Gastroesophageal sphincter (tissue), 4 donors: ENCODE measurements at places on chromosomes 11 and 22.

DNA sequence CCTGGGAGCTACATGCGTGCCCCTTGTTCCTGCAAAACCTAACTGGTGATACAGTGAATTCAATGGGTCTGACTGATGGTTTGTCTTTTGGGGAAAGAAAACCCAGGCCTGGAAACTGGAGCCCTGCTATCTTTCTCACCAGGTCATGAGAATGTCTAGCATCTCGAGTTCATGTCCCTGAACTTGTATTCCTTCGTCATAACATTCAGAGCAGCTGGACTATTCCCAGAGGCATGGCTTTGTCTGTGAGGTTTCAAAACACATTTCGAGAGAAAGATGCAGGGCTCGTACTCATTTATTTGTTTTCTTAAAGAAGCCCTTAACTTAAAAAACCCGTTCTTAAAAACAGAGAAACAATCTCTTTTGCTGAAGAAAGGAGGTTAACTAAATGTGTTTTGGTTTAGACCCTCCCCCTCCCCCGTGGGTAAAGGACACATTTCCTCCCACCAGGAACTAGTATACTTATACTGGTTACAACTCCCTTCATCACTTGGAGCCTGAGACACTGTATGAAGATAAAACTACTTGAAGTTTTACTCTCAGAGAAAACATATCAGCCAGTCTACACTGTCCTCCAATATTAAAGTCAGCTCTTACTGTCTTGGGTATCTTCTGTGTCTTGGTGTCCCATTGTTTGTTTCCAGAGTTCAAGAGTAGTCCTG, 43.2 kb downstream of the ME3 start:
- ATAC-seq, result peak; percentile 29

DNA sequence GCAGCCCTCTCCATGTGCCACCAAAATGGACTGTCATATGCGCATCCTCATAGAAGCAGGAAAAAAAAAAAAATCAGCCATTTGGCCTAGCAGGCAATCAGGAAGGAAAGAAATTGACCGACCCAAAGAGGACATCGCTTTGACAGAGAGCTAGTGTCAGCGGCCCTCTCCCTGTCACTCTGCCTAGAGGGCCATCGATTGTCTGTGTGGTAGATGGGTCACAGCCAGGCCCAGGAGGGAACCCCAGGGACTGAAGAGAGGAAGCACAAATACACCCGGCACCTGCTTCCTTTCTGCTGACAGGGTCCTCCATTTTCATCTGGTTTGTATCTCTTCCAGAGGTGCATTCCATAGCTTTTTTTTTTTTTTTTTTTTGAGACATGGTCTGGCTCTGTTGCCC, 21.8 kb downstream of the VPS37C start:
- no peak for ATAC-seq

DNA sequence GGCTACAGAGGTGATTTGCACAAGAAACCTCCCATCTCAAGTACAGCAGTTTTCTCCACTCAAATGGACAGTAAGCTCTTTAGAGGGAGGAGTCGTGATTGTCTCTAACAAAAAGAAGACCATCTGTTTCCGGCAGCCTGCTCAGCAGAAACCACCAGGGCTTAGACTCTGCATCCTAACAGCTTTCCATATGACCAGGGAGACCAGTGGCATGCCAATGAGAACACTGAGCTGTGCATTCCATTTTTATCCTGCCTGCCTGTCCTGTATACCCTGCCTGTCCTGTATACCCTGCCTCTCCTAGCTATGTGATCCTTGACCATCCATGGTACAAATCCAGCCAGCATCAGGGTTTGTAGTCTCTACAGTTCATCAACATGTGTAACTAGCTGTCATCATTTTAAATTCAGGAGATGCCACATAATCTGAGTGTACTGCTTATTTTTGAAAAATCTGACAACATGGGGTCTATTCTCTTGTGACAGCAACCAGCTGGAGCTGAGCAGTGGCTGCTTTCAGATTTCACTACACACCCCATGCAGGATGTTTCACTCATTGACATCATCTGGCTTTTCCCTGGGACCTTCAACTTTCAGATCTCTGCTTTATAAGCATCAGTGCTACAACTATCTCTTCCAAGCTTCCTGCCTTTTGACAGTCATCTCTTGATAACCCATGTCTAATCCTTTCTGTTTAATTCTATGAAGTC, 50.5 kb upstream of the POU2AF2 start:
- ATAC-seq, result no peak

DNA sequence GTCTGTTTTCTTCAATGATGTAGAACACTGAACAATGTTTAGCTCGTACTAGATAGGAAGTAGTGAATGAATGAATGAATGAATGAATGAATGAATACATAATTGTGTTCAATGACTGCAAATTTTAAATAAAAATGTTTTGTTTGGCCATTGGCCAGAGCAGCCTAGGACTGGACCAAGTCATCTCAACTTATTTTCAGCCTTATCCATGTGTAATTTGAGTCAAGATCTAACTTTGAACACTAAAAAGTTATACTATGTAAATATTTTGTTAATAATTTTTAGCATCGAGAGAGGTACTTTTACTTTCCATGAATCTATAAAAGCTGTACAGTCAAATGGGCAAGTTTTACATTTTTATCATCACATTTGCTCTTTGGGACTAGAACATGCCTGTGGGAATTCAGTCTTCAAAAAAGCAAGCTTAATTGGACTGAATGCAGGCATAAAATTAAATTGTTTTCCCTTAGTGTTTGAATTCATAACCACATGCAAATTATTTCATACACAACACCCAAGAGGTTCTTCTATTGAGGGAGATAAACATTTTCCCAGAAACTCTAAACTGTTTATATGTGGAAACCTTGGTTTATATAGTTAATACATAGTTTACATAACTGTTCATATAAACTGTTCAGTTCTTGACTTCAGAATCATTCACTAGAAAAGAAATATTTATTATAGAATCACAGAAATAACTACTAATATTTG, 222.1 kb upstream of the ANO3 start:
- no peak for ATAC-seq

GRCh38 chr22:46626911-46627805, 7.0 kb downstream of the GRAMD4 start:
- no peak for ATAC-seq

GRCh38 chr11:43943372-43943930, 1.0 kb downstream of the C11orf96 start:
- no peak for ATAC-seq

DNA sequence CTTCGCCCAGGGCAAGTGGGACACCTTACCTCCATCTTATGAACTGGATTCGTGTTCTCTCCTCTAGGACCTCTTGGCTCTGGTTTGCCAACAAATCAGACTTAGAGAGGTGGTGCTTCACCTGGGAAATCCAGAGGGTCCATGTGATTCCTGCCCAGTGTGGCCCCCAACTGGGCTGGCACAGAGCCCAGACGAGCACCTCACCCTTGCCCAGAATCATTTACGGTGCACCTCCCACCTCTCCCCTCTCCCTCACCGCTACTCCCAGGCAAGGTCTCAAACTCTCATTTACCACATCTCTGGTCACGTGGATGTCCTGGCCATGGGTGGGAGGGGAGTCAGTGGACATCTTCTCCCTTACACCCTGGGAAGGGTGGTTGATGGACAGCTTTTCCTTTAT, 1.1 kb downstream of the SPATA19 start:
- no peak for ATAC-seq

GRCh38 chr22:48939441-48940265, 888.0 kb downstream of the BRD1 start:
- ATAC-seq, result no peak

DNA sequence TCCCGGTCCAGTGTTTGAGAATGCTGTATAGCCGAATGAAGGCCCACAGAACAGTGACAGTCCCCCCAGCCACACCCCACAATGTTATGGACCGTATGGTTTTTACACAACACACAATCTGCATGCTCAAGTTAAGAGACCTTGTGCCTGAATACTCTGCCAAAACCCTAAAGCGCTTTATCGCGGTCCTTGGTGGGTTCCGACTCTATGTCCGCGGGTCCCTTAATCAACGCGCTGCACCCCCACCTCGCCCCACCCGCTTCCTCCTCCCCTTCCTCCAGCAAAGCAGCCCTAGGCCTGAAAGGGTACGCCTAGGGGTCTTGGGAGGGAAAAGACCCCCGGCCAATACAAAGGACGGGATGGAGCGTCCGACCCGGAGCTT, 442 bp downstream of the COPB1 start:
- peak; percentile 53 for ATAC-seq

GRCh38 chr11:69642549-69642912, 1.6 kb downstream of the CCND1 start:
- no peak for ATAC-seq

DNA sequence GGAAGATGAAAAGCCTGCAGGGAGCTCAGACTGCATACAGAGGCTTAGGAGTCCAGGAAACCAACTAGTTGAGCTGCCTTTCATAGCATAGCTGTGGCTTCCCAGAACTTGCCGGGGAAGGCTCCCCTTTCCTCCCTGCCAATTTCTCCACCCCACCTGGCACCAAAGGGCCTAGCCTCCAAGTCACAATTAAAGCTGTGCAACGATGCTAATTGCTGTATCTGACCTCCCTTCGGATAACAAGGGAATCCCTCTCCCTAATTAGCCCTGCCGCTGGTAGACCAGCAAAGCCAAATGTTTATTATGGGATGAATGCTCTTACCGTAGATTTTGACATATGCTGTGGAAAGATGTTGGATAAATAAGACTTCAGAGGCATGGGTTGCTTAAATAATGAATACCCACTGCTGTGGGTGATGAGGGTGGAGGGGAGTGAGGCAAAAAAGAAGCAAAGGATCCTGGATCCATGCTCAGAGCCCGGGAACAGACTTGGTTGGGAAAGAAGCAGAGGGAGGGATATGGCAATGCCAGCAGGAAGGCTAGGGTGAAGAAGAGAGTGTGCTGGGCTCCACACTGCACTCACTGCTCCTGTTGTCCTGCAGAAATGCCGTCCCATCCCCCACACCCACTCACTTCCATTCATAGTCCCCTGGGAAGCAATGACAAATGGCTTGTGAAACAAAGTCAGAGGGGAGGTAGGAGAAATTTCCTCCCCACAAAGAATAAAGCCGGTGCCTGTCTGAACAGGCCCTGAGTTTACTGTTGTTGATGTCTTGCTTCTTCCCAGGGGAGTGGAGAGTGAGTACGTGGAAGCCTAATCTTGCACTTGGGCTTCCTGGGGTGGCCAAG, 608.1 kb upstream of the CADM1 start:
- ATAC-seq, result no peak

GRCh38 chr11:128208329-128209137, 378.8 kb downstream of the ETS1 start:
- ATAC-seq, result peak; percentile 63

- ATAC-seq, result peak; percentile 75
Measured at GRCh38 chr22:31230871-31231621, 18.9 kb downstream of the LIMK2 start.

- ATAC-seq, result no peak
Measured at GRCh38 chr11:44789496-44789895, 62.7 kb downstream of the TSPAN18 start.

DNA sequence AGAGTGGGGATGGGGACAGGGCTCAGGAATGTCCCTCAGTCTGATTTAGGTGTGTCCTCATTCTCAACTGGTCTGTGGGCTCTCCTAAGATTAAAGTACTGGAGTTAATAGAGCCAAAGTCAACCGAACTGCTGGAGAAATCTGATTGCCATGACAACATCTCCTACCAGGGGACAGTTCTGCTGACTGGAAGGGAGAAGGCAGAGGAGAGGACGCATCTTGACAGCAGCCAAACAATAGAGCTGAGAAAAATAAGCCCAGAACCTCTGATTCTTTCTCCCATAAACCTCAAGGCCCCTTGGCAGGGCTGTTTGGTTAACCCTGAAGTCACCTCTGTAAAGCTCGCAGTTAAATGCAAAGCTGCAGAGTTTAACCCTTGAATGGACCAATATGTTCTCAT, 2.8 kb downstream of the KCTD14 start:
- no peak for ATAC-seq

DNA sequence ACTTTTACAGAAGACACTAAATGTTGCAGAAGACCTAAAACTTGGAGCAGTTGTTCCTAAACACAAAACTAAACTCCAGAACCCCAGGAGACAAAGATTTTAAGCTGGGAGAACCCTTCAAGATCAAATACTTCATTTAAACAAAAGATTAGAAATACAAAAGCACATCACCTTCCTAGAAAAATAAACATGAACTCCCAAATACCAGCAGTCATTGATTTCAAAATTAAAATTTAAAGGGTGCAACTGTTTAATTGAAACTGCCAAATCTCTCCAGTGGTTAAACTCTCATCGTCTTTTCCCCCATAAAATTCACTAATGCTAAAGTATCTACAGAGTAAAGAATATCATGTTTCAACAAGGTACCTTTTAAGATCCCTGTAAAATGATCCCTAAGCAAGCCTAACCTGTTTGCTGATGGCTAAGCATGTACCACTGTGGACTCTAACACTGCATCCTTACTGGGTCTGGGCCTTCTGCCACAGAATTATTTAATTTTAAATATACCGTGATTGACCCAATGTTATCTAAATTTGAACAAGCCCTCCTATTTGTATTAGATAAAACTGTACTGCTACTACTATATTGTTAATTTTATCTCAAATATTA, 53.7 kb upstream of the CCDC34 start:
- no peak for ATAC-seq

GRCh38 chr22:44445307-44445680, 52.7 kb downstream of the RTL6 start:
- ATAC-seq, result no peak

GRCh38 chr11:105368711-105369110, 229.1 kb upstream of the CARD18 start:
- no peak for ATAC-seq

- no peak for ATAC-seq
Measured at GRCh38 chr22:43437871-43438475, 26.2 kb downstream of the MPPED1 start.

DNA sequence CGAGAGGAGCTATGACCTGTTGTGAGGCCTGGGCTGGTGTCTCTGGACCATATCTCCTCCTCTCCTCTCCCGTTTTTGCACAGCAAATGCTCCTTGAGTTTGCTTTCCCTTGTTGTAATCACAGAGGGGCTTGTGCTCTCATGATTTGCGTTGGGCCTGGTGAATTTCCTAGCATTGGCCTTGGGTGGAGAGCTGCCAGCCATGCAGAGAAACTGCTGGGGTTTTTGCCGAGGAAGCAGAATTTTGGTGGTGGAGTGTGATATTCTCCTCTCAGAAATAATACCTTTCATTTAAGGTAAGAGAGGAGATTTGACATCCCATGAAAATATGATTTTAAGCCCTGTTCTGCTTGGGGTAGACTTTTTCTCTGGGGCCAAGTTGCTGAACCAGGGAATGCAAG, 175.7 kb upstream of the CADM1 start:
- ATAC-seq, result no peak

DNA sequence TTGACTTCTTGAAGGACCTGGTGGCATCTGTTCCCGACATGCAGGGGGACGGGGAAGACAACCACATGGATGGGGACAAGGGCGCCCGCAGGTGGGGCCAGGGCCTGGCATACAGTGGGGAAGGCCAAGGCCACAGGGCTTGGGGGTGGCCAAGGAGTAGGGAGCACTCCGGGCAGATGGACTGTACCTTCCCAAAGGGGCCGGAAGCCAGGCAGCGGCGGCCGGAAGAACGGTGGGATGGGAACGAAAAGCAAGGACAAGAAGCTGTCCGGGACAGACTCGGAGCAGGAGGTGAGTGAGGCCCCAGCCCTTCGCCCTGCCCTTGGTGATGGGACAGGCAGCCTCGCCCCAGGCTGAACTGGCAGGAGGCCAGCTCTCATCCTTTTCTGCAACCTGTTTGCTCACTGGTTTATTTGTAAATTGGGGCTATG, 1.2 kb downstream of the DRAP1 start:
- ATAC-seq, result no peak
